T follicular helper cell (primary cell): ENCODE measurements at places on chromosomes 13 and 19.

DNA sequence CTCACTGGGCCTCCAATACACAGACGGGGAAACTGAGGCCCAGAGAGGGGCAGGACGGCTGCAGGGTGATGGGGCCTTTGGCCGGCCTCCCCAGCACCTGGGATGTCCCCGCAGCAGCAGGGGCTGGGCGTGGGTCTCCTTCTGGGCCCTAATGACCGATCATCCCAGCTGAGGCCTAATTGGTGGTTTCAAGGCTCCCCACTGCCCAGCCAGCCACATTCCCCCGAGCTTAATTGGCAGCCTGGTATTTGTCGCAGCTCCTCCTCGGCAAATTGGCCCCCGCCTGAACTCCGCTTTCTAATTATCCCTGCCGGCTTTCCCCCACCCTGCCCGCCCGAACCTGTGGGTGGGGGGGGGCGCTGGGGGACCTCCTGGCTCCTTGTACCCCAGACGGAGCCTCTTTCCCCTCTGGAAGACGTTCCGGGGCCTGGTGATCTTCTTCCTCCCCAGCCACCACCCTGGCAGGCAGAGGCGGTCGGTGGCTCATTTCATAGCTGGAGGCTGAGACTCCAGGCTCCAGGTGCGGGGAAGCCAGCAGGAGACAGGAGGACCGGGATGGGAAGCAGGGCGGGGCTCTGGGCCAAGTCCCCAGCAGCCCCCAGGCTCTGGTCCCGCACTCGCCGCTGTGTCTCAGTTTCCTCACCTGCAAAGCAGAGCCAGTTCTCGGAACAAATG lies 27.2 kb upstream of the WDR18 start:
- DNase-seq: no peak

DNA sequence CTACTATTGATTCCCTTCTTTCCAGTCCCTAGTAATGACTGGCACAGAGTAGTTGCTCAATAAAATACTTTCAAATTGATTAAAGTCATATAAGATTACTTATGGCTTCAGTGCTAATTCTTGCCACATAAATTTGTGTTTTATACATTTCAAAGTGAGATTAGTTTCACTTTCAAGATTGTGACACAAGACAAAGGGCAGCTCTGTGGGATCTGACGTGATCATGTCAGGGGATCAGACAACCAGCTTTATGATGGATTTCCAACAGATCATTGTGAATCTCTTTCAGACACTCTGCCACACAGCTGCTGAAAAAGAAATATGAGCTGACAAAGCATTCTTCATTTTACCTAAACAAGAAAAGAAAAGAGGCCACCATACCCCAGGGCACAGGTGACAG lies 73.4 kb upstream of the POMP start:
- no peak for DNase-seq

GRCh38 chr13:91739751-91740150 lies 341.3 kb downstream of the GPC5 start:
- no peak for DNase-seq

DNA sequence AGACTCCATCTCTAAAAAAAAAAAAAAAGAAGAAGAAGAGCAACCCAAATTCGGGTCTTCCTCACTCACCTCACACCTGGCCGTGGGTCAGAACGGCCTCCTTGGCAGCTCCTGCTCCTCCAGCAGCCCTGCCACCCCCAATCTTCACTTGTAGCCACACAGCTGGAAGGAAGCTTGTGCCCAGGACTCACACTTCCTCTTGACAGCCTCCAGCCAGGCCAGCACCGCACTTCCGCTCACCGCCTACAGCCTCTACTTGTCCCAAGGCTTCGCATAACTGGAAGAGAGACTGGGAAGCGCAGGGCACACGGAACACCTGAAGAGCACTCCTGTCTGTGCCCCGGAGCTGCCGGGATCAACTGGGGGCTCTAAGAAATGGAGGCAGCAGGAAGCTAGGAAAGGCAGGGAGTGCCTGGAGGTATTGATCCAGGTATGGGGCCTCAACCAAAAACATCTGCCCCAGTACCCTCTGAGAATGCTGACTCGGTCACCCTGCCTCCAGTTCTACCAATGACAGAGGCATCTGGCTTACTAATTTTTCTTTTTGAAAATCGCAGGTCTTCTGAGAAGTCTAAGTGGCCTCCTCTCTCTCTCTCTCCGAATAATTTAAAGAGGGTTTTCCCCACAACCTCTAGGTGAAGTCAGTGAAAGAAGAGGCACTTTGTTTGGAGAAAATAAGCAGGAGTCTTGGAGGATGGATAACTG lies 31.1 kb upstream of the ATP12A start:
- DNase-seq: no peak

DNA sequence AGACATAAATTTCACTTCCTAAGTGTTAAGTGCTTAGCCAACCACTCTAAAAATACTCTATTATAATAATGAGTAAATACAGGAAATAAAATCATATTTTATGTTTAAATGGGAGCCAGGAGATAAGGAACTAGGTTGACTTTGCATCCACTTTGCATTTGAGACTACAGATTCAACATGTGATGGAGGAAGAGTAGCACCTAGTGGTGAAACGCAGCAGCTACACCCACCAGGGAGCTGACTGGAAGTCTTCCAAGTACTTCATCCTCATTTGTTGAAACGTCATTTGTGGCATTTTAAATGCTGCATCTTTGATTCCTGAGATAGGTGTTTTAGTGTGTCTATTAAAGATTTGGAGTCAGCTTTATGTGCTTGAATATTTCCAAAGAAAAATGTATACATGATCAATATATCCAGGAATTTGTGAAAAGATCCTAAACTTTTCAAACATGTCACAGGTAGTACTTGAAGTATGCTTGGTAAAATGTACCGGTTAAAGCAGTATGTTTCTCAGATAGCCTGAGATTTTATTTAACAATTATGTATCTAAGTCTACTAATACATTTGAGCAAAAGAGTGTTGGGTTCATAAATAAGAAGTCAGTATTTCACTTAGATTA lies 17.4 kb upstream of the KCTD12 start:
- DNase-seq: peak; percentile 44

GRCh38 chr13:103007427-103007762 lies 58.8 kb downstream of the SLC10A2 start:
- no peak for DNase-seq

GRCh38 chr13:98690348-98691022 lies 62.0 kb downstream of the SLC15A1 start:
- DNase-seq: no peak

DNA sequence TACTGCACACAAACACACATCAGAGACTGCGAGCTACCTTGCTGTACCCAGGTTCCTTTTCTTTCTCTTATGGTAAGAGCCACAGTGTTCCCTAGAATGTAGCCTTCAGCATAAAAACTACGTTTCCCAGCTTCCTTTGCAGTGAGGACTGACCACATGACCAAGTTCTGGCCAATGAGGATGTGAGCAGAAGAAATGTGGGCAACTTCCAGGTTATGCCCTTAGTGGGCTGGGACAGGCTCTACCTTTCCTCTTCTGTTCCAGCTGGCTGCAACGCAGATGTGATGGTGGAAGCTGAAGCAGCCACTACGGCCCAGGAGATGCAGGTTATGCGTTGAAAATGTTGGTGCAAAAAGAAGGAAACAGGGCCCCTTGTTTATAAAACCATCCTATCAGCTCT lies 27.5 kb downstream of the VRK3 start:
- DNase-seq: no peak

- DNase-seq: no peak
Observed at GRCh38 chr19:33434886-33435705, 61.6 kb downstream of the CEBPG start.

- no peak for DNase-seq
Observed at GRCh38 chr13:28120317-28120716, 18.0 kb upstream of the PAN3 start.

GRCh38 chr13:74070065-74070464 lies 64.1 kb downstream of the KLF12 start:
- DNase-seq: peak; percentile 33

DNA sequence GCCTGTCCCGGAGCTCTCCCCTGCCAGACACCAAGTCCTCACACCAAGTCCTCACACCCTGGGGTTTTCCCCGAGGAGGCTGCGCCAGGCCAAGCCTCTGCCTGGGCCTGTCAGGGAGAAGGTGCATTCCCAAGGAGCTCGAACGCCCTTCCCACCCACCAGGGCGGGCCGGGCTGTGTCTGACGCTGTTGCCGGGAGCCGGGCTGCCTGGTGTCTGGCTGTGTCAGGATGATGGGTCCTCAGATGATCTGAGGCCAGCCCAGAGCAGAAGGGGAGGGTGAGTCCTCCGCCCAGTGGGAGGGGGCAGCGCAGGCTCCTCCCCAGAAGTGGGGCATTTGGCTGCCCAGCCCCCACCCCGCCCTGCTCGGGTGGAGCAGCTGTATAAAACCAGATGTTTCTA lies 2.3 kb upstream of the HAS1 start:
- no peak for DNase-seq

DNA sequence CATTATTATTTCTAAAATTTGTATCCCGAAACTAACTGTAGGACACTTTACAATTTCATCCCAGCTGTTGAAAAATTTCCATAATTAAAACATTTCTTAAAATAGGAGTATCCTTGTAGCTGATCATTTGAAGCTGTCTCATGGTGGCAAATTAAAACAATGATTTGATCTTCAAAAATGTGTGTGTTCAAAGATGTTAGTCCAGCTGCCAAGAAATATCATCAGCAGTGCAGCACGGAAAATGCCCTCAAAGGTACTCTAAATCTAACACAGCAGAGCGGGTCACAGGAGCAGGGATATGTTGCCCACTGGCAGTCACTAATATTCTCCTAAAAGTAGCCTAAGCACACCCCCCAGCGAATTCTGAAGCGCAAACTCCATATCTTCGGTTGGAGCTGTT lies 31.0 kb downstream of the KLF12 start:
- no peak for DNase-seq

GRCh38 chr13:63636316-63636993 lies 2220.8 kb upstream of the PCDH20 start:
- DNase-seq: no peak

DNA sequence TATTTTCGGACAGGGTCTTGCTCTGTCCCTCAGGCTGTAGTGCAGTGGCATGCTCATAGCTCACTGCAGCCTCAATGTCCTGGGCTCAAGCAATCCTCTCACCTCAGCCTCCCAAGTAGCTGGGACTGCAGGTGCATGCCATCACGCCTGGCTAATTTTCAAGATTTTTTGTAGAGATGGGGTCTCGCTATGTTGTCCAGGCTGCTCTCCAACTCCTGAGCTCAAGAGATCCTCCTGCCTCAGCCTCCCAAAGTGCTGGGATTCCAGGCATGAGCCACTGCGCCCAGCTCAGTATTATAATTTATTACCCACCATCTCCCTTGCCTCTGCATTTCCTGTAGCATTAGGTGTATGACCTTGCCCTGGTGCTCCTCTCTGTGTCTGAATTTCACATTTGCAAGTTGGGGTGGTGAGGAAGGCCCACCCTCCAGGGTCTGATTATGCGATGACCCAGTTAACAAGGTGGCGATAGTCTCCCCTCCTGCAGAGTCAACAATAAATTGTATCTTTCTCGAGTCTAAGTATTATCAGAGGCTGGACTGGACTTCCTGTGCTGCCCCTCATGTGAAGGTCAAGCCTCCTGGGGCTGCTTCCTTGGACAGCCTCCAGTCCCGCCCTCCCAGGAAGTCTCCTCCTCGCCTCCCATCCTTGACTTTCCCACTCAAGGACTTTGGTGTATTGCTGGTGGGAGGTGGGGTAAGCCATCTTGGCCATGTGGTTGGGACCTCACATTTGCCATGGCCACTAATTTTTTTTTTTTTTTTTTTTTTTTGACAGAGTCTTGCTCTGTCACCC lies 1.5 kb upstream of the TUBB4A start:
- no peak for DNase-seq

GRCh38 chr13:40350283-40350992 lies 316.0 kb downstream of the FOXO1 start:
- DNase-seq: no peak

- no peak for DNase-seq
Observed at GRCh38 chr13:104318121-104318520, 1251.9 kb upstream of the SLC10A2 start.

- DNase-seq: no peak
Observed at GRCh38 chr19:58372311-58373133, 8.3 kb downstream of the ZNF837 start.
